ENCODE measurements at places on chromosomes 5 and 9. TPM values are rescaled to one million over a fixed set of nuclear protein-coding genes. Genes with fewer than 3 reads are reported as not detected.

NCS1 gene
- total RNA-seq, result 118 TPM

RNF14 gene
- total RNA-seq, result 115 TPM

DNA sequence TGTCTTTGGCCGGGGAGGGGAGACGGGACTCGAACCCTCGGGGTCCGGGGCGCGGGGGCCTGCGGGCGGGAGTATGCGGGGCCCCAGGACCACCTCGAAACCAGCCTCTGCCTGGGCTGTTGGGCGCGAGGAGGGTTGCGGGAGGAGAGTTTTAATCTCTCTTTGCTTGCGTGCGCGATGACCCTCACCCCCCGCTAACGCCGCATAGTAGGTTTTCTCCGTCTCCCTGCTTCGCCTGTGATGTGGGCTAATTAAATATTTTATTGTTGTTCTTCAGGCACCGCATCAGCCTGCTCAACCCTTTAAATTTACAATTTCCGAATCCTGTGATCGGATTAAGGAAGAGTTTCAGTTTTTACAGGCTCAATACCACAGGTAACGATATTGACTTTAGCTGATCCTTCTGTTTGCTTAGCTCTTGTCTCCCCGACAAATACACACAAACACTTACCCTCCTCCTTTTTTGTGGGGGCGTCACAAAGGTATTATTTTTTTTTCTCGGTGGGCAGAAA, 1.7 kb downstream of the TLE4 start:
- ATAC-seq, result no peak

DNA sequence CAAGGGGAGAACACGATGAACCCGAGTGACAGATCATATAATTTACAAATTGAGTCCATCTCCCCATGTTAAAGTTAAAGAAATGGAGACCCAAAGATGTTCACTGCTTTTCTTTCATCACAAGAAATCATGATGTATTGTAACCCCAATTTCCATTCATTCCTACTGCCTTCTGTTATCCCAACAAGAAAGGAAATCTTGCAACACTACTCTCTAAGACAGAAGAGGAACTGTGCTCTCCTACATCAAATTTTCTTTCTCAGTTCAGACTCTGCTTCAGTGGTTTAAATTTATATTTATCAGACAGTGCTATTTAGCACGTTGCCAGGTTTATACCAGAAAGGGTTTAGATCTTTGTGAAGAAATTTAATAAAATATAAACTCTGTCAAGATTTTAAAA, 83.8 kb upstream of the RASA1 start:
- no peak for ATAC-seq
